ENCODE measurements at places on chromosomes 12 and 14.

DNA sequence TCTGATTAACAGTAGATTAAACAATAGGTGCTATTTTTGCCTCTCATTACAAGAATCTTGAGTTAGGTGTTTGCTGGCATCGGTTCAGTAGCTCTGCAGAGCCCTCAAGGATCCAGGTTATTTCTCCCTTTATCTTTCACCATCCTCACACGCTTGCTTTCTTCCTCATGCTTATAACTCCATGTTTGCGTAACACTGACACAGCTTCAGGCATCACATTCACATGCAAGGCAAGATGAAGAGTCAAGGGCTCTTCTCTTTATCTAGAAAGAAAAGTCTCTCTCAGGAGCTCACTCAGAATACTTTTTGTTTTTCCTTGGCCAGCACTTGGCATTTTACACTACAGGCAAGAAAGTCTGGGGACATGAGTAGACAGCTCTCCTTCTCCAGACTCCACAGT, 24.2 kb upstream of the PTHLH start:
- no peak for DNase-seq

DNA sequence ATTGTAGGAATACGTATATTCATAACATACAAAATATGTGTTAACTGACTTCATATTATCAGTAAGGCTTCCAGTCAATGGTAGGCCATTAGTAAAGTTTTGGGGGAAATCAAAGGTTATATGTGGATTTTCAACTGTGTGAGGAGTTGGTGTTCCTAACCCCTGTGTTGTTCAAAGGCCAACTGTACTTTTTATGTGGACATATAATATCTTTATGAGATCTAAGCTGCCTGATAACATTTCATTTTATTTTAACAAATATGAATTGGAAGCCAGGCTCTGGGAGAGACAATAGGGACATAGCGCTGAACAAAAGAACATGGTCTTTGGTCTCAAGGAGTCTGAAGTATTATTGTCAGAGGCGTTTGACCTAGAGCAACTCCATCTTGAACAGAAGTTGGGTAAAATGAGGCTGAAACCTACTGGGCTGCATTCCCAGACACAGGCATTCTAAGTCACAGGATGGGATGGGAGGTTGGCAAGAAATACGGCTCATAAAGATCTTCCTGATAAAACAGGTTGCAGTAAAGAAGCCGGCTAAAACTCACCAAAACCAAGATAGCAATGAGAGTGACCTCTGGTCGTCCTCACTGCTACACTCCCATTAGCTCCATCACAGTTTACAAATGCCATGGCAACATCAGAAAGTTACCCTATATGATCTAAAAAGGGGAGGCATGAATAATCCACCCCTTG, 147.2 kb downstream of the KSR2 start:
- DNase-seq, result no peak

- no peak for DNase-seq
Observed at GRCh38 chr14:101017209-101017608, 113.7 kb upstream of the RTL1 start.

- DNase-seq, result no peak
Observed at GRCh38 chr12:123065676-123066383, 85.1 kb downstream of the PITPNM2 start.

DNA sequence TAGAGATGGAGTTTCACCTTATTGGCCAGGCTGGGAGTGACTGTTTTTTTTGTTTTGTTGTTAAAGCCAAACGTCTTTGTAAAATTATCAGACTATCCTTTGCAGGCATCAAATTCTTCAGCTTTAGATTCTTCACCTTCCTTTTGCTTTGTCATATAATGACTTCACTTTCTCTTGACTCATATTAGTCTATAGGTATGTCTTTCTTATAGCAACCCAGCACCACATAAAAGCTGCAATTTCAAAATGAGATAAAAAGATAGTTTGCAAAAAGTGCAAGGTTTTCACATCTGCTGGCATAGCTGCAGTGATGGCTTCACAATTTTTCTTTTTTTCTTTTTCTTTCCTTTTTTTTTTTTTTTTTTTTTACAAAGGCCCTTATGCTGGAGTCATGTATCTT, 39.2 kb downstream of the COX16 start:
- no peak for DNase-seq

DNA sequence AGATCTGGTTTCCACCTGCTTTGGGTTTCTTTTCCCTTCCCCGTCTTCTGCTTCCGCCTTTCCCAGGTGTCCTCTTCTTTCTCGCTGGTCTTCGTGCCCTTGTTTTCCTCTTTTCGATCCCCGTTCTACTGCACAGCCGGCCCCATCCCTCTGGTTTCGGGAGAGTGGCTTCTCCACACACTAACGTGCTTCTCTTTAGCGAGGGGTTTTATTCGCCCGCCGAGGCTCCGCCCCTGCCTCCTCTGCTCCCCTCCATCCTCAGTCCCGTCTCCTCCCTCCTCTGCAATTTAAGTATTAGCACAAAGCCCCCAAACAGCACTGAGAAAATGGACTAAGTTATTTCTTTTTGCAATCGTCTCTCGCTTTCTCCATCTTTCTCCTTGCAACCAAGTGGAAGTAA, at the start of gene SLC7A8:
Gene SLC7A8, minus strand, starts transcription at position 182 of the 400 bp plus-strand sequence. CDS start 746 bp downstream, outside the sequence.
- peak; percentile 9 for DNase-seq

DNA sequence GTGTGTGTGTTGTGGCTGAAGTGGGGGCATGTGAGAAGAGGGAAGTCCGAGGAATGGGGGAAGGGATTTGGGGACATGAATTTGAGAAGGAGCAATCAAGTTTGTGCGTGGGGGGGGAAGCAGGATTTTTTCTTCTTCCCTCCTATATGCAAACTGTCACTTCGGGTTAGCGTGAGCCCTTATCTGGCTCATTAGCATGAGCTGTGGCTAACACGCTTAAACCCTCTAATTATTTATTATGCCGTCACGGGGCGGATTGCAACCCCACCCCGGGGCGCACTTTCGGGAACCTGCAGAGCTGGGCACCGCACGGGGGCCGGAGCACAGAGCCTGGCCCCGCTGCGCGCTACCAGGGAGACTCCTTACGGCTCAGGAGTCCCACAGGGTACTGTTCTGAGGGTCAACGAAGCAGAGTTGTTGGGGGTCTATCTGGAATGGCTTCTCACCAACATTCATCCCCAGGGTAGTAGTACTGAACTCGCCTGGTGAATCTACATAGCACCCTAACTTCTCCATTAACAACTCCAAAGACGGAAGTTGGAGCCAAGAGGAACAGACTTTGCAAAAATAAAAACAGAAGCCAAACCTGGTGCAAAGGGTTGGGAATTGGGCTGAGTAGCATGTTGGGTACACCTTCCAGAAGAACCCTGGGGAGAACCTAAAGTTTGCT, 6.4 kb upstream of the ASCL1 start:
- DNase-seq, result no peak

DNA sequence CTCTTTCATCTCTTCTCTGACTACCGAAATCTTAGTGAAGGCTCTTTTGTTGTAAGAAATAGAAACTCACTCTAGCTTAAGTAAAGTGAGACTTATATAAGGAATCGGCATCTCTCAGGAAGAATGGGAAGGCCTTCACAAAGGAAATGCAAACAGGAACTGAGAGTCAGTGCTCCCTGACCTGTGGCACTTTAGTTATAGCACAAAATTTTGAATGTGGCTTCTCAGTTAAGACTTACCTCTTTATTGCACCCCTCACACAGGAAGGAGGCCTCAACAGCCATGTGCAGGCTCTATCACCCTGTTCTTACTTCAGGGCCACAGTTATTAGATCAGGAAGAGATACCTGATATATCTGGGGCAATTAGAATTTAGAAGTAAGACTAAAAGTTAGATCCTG, 224.7 kb upstream of the EGLN3 start:
- no peak for DNase-seq

DNA sequence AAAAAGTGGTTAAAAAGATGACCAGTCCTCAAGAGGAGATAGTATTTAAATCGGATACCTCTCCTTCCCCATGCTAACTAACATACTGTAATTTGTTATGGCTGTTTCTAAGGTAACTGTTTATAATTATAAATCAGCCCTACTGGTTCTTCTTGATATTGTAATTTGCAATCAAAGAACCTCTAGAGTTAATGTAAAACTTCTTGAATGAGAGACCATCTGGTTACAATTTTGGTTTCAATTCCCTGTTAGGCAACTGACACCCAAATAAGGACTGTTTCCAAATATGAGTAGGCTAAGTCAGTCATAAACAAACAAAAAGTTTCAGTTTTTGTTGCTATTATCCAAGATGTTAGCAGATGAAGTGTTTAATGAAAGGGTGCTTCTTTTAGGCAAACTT, 120.2 kb upstream of the DNM1L start:
- DNase-seq, result no peak

DNA sequence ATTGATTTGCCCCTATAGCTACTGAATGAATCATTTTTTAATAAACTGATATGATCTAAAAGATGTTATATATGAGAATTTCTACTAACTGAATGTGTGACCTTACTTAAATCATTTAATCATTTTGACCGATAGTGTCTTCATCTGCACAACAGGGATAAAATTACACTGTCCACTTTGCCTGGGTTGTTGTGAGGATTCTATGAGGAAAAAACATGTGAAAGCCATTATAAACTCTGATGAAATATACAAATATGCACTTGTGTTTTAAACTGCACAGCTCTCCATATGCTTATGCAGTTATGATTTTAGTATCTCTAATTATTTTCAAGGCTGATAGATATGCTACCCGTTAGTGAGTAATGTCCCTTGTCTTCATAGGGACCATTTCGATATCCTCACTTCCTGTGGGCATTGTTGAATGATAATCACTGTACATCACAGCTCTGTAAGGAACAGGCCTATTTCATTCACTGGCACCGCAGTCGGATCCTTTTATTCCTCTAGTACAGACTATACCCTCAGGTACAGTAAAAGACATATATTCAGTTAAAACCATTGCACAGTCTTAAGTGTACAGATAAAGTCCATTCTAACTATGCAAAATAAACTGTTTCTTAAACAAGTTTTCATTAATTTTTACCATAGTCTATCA, 88.7 kb upstream of the RAP1B start:
- no peak for DNase-seq

DNA sequence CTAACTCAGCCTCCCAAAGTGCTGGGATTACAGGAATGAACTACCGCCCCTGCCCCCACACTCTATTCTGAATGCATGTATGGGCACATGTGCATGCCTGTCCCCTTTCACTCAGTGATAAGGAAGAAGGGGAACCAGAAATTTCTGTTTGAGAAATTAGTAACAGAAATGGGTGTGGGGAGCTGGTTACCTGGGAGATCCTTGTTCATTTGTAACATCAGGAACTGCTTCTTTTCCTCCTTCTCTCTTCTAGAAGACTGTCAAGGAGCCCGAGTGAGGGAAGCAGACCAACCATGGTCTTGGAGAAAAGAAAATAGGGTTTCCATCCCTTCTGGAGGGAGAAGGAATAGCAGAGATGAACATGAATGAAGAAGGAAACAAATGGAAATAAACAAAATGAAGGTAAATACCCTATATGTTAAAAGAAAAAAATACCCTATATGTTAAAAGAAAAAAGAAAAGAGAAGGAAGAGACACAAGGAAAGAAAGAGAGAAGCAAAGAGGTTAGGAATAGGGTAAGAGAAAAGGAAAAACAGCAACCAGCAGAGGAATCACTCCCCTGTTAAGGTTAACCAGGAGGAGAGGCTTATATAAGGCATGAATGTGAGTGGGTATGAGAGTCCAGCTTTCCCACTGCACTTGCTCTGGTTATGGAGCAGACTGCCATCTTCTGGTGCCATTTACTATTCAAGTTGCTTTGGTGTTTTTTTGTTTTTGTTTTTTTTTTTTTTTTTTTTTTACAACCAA, 3.3 kb downstream of the PPP1R3E start:
- no peak for DNase-seq

DNA sequence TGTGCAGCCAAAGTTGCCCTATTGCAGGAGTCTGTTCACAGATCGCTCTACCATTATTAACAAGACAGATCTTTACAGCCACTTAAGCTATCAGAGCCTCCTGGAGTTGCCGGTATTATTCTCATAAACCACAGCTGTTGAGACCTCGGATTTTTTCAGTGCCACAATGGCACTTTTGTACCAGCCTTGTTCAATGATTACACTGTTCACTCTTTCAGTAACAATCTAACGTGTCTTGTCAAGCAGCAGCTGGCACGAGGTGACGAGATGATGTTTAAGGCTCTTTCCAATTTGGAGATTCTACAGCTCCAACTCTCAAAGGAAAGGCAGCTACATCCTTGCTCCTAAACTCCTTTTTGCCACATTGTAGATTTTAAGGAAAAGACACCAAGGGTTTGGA, 30.7 kb downstream of the LRIG3 start:
- DNase-seq, result no peak
